ENCODE measurements at places on chromosomes 3 and 15. TPM values are rescaled to one million over a fixed set of nuclear protein-coding genes. Genes with fewer than 3 reads are reported as not detected.

SLC38A3 gene
- total RNA-seq, result 1.4 TPM

- H3K36me3 ChIP-seq, result peaks cover 8% of the 10 kb centered on the region
- no peak overlapping the region for H3K27ac ChIP-seq
- H3K4me3 ChIP-seq, result no peak overlapping the region
These were observed 214.3 kb downstream of the OXSM start for GRCh38 chr3:26004172-26004571.

RAB8B gene
- 33.8 TPM for total RNA-seq

GRCh38 chr3:105316331-105316730 lies 50.4 kb upstream of the ALCAM start:
- no peak overlapping the region for H3K27ac ChIP-seq
- no peak overlapping the region for H3K4me3 ChIP-seq
- no peaks in the 10 kb centered on the region for H3K36me3 ChIP-seq
- no peaks in the 10 kb centered on the region for H3K27me3 ChIP-seq

DNA sequence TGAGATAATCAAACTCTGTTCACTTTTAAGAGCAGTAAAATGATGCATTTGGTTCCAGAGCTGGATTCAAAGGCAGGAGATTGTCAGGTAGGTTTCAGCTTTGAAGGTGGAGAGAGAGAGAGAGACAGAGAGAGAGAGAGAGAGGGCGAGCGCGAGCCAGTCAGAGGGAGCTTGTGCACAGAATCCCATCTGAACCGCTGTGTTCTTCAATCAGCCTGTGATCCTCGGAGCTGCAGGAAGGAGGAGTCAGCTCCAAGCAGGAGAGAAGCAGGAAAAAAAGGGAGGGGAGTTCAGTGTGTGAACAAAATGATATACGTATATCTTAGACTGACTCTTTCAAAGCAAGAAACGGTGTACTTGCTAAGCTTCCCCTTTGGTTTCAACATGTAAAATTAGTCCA lies at the start of gene GPR149:
Gene GPR149 (minus strand): TSS at position 177 of the 400 bp plus-strand sequence. CDS start 575 bp downstream, outside the sequence.
- peak within 1 kb of the TSS; percentile 83 for H3K4me3 ChIP-seq
- H3K36me3 ChIP-seq, result no peaks in the 10 kb centered on the region
- H3K4me1 ChIP-seq, result no peaks in the 10 kb centered on the region
- peak; percentile 72 for DNase-seq
- peaks cover 19% of the 10 kb centered on the region for H3K27me3 ChIP-seq
- H3K27ac ChIP-seq, result no peak within 1 kb of the TSS

SMCO1 gene
- total RNA-seq, result not detected

DNA sequence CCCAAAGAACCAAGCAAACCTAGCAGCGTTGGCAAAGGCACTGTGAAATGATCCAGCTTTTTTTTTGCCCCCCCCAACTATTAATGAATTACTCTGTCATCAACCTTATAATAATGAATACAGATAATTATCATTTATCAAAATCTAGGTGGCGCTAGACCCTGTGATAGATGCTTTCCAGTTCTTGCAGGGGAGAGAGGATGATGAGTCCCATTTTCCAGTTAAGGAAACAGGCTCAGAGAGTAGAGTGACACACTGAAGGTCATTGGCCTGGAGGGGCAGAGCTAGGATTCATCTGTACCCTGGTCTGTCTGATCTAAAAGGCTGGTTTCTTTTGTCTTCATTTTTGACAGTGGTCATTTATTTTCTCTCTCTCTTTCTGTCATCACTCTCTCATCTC lies 5.0 kb downstream of the ACOX2 start:
- no peak overlapping the region for H3K4me3 ChIP-seq
- no peak for DNase-seq
- H3K27ac ChIP-seq, result no peak overlapping the region

COLQ gene
- total RNA-seq, result 0.61 TPM

GATA2 gene
- 2.7 TPM for total RNA-seq

DNA sequence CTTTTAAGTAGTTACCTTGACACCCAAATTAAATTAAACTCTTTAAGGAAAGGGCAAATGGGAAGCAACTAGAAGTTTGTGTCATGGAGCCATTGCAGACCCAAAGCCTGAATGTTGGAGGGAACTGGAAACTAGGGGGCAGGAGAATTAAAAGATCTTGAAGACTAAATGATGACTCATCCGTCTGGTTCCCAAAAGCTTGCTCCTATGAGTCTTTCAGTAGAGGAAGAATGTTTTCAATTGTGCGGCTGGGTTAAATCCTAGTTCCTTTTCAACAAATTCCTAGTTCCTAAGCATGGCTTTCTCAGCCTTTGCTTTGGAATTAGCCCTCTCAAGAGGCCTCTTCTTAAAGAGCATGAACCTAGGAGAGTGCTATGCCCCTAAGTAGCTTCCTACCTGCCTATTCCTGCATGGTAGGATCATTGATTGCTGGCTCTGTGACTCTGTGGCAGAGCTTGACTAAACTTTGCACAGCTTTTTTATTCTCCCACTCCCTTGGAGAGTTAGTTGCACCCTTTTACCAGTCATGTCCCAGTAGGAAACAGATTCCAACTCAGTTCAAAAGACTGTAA lies 17.7 kb downstream of the CLEC3B start:
- no peaks in the 10 kb centered on the region for H3K4me1 ChIP-seq
- H3K27me3 ChIP-seq, result no peaks in the 10 kb centered on the region
- H3K27ac ChIP-seq, result no peak overlapping the region
- H3K36me3 ChIP-seq, result no peaks in the 10 kb centered on the region

- no peak for DNase-seq
- H3K27me3 ChIP-seq, result no peaks in the 10 kb centered on the region
- no peaks in the 10 kb centered on the region for H3K4me1 ChIP-seq
- no peaks in the 10 kb centered on the region for H3K36me3 ChIP-seq
These were observed 60.8 kb upstream of the ARHGEF3 start for GRCh38 chr3:56862352-56863062.

GRCh38 chr3:129121016-129121791 lies 400 bp downstream of the RAB43 start:
- H3K27me3 ChIP-seq, result no peaks in the 10 kb centered on the region
- DNase-seq, result no peak
- no peaks in the 10 kb centered on the region for H3K36me3 ChIP-seq
- H3K27ac ChIP-seq, result no peak overlapping the region
- H3K4me1 ChIP-seq, result peaks cover 4% of the 10 kb centered on the region
- H3K4me3 ChIP-seq, result peak overlapping the region; percentile 91

GOLGA6L4 gene
- total RNA-seq, result 2.8 TPM

ISLR2 gene
- 0.09 TPM for total RNA-seq

- no peak overlapping the region for H3K4me3 ChIP-seq
- DNase-seq, result no peak
- no peaks in the 10 kb centered on the region for H3K27me3 ChIP-seq
- H3K4me1 ChIP-seq, result no peaks in the 10 kb centered on the region
- H3K36me3 ChIP-seq, result no peaks in the 10 kb centered on the region
These were observed 41.6 kb downstream of the WDR76 start for GRCh38 chr15:43868406-43868805.

DNA sequence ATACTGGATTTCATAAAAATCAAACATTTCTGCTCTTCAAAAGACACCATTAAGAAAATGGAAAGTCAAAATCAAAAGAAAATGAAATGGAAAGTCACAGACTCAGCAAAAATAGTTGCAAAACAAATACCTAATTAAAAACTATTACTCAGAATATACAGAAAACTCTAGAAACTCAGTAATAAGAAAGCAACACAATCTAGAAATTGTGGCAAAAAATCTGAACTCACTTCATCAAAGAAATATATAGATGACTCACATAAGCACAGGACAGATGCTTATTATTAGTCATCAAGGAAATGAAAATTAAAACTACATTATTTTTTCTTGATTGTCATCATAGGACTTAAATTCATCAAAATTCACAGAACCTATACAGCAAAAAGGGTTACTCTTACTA lies 430.0 kb downstream of the SHQ1 start:
- H3K27me3 ChIP-seq, result no peaks in the 10 kb centered on the region
- peaks cover 29% of the 10 kb centered on the region for H3K36me3 ChIP-seq
- no peak overlapping the region for H3K27ac ChIP-seq

SV2B gene
- 0.07 TPM for total RNA-seq

DNA sequence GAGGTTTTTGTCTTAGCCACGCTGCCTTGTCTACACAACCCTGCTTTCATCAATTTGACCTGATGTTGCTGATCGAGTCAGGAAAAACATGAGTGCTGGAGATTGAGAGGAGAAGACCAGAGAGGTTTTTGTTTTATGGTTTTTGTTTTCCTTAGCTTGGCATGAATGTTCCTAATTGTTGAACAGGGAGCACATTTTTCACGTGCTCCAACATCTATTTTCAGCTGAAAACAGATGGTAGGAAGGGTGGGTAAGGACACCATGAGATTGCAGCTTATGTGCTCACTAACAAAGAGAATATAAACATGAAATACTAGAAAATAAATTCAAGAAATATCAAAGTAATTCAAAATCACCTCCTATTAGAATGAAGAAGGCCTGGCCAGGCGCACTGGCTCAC lies 79.9 kb upstream of the LMCD1 start:
- H3K27me3 ChIP-seq, result no peaks in the 10 kb centered on the region
- H3K4me3 ChIP-seq, result no peak overlapping the region
- peaks cover 18% of the 10 kb centered on the region for H3K36me3 ChIP-seq
- no peak for DNase-seq

ROPN1 gene
- total RNA-seq, result not detected

- no peaks in the 10 kb centered on the region for H3K27me3 ChIP-seq
- H3K4me1 ChIP-seq, result peaks cover 4% of the 10 kb centered on the region
- no peak overlapping the region for H3K4me3 ChIP-seq
These were observed 21.4 kb downstream of the SYN2 start for GRCh38 chr3:12025584-12025983.

GRCh38 chr3:16897254-16897926 lies 12.6 kb downstream of the PLCL2 start:
- peaks cover 6% of the 10 kb centered on the region for H3K36me3 ChIP-seq
- no peak overlapping the region for H3K27ac ChIP-seq
- no peaks in the 10 kb centered on the region for H3K27me3 ChIP-seq

DNA sequence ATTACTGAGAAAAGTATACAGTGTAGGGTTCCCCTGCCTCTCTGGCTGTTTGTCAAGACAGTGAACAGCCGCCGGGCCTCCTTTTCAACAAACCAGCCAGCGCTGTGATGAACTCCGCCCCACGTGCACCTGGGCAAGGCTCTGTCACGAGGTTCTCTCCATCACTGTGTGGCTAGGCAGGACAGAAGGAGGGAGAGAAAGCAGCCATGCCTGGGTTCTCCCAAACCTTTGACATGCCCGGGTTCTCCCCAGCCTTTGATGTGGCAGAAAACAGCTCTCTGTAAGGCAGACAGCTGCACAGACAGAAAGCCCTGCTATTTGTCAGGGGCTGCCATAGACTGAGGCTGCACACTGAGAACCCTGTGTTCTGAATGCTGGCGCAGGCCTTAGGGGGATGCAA lies 101.4 kb upstream of the TRPM1 start:
- no peaks in the 10 kb centered on the region for H3K4me1 ChIP-seq
- no peak overlapping the region for H3K27ac ChIP-seq
- H3K27me3 ChIP-seq, result no peaks in the 10 kb centered on the region

GRCh38 chr3:169534439-169534838 lies 129.1 kb downstream of the MECOM start:
- H3K36me3 ChIP-seq, result no peaks in the 10 kb centered on the region
- no peaks in the 10 kb centered on the region for H3K4me1 ChIP-seq
- H3K27me3 ChIP-seq, result no peaks in the 10 kb centered on the region
- no peak overlapping the region for H3K4me3 ChIP-seq
- DNase-seq, result no peak
- H3K27ac ChIP-seq, result no peak overlapping the region

VWA5B2 gene
- total RNA-seq, result 2.7 TPM

GRCh38 chr3:13280811-13281506 lies 139.2 kb downstream of the NUP210 start:
- no peaks in the 10 kb centered on the region for H3K4me1 ChIP-seq
- no peak overlapping the region for H3K27ac ChIP-seq
- H3K4me3 ChIP-seq, result peak overlapping the region; percentile 66
- peaks cover 5% of the 10 kb centered on the region for H3K27me3 ChIP-seq

GRCh38 chr15:98942431-98942830 lies 65.2 kb downstream of the PGPEP1L start:
- no peaks in the 10 kb centered on the region for H3K4me1 ChIP-seq
- DNase-seq, result no peak
- H3K4me3 ChIP-seq, result no peak overlapping the region
- H3K27me3 ChIP-seq, result no peaks in the 10 kb centered on the region
- peaks cover 85% of the 10 kb centered on the region for H3K36me3 ChIP-seq
- H3K27ac ChIP-seq, result no peak overlapping the region

DNA sequence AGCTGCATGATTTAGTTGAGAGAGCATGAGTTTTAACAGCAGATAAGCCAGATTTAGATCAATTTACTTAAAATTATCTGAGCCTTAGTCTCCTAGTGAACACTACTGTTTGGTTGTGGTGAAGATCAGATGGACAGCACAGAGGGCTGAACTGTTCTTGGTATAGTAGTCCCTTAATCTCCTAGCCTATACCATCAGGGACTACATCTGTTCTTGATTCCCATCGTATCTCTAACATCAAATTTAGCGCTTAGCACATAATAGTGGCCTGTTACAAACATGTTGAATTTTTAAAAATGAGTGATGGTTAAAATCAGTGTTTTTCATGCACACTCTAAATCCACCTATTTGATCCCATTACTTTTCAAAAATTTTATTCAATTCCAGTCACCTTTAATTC lies 507.7 kb downstream of the GRM7 start:
- H3K4me3 ChIP-seq, result no peak overlapping the region
- H3K4me1 ChIP-seq, result no peaks in the 10 kb centered on the region
- no peaks in the 10 kb centered on the region for H3K27me3 ChIP-seq
- DNase-seq, result no peak
- H3K27ac ChIP-seq, result no peak overlapping the region

GOLGA8J gene
- total RNA-seq, result not detected

DNA sequence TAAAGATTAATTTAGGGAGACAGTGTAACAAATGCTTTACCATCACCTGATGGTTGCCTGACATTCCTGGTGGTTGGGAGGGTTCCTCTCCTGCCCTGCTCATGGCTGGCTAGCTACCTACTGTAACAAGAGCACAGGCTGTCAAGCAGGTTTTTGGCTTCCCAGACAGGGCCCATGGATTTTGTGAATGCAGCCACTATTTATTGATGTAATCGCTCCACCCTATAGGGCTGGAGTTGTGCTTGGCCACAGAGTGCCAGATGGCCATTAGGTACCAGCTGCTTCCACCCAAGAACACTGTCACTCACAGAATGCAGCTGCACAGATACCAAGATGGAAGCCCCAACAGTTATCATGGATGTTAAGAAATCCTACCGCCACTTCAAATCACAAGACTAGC lies 31.0 kb upstream of the KLHL25 start:
- H3K27ac ChIP-seq, result no peak overlapping the region
- H3K4me3 ChIP-seq, result no peak overlapping the region
- H3K36me3 ChIP-seq, result no peaks in the 10 kb centered on the region
- H3K27me3 ChIP-seq, result no peaks in the 10 kb centered on the region
- no peaks in the 10 kb centered on the region for H3K4me1 ChIP-seq
- no peak for DNase-seq

FAM227B gene
- 5.1 TPM for total RNA-seq

ANKRD34C gene
- not detected for total RNA-seq
